Chondrocyte (in vitro differentiated cells): ENCODE measurements at places on chromosomes 5 and 9. TPM values are rescaled to one million over a fixed set of nuclear protein-coding genes. Genes with fewer than 3 reads are reported as not detected.

Gene SYK
- 0.22 to 0.55 TPM in 2 of 3 replicates, not detected in the other for total RNA-seq

GRCh38 chr9:124126648-124127646 lies 115.4 kb downstream of the LHX2 start:
- peaks cover 3% of the 10 kb centered on the region for H3K27me3 ChIP-seq
- DNase-seq: no peak
- no peak overlapping the region for H3K4me3 ChIP-seq
- H3K4me1 ChIP-seq: peaks cover 25% of the 10 kb centered on the region
- H3K27ac ChIP-seq: no peak overlapping the region

Gene NACC2
- total RNA-seq: 42.6 to 52.4 TPM (median 51.0 TPM) in 3 replicates

Gene MOB3B
- 2.4 to 3.8 TPM (median 3.7 TPM) in 3 replicates for total RNA-seq

Gene IL5
- total RNA-seq: not detected in 3 replicates

DNA sequence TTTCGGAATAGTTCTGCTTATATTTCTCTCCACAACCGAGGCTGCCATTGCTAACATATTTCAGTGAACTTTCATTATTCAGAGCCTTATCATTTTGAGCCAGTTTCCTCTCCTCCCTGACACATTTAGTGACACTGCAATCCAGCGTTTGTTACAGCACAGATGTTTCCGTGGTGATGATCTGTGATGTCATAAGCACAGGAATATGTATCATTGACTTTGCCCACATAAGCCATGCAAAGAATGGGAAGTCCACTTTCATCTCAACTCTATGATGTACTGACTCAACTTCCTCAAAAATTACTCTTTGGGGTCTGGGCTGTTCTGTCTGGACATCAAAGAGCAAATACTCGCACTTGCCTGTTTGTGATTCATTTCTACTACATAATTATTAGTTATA lies 291.8 kb downstream of the EBF1 start:
- no peak for DNase-seq
- H3K4me3 ChIP-seq: no peak overlapping the region
- peaks cover 26% of the 10 kb centered on the region for H3K4me1 ChIP-seq
- H3K36me3 ChIP-seq: peaks cover 2% of the 10 kb centered on the region

GRCh38 chr9:18755263-18755662 lies 277.7 kb downstream of the SAXO1 start:
- no peak overlapping the region for H3K4me3 ChIP-seq
- no peak for DNase-seq
- no peaks in the 10 kb centered on the region for H3K36me3 ChIP-seq
- no peaks in the 10 kb centered on the region for H3K4me1 ChIP-seq
- no peak overlapping the region for H3K27ac ChIP-seq
